ENCODE measurements at places on chromosomes 5 and 9. TPM values are rescaled to one million over a fixed set of nuclear protein-coding genes. Genes with fewer than 3 reads are reported as not detected.

Gene MAMDC2
- total RNA-seq: 0.85 TPM

Gene FAXDC2
- total RNA-seq: 8.3 TPM

Gene CFAP77
- not detected for total RNA-seq

Gene SMC2
- 31.4 TPM for total RNA-seq

Gene SOX30
- total RNA-seq: not detected

Gene PCDHA1
- total RNA-seq: not detected

Gene PKD2L2
- not detected for total RNA-seq

Gene BASP1
- total RNA-seq: 79.3 TPM
